NCI-H446 treated with DMSO at 0.1 percent for 48 hours (cell line): ENCODE measurements at places on chromosomes 6 and 20.

GRCh38 chr6:32432050-32432450, 7.6 kb upstream of the HLA-DRA start:
- no peak for DNase-seq

DNA sequence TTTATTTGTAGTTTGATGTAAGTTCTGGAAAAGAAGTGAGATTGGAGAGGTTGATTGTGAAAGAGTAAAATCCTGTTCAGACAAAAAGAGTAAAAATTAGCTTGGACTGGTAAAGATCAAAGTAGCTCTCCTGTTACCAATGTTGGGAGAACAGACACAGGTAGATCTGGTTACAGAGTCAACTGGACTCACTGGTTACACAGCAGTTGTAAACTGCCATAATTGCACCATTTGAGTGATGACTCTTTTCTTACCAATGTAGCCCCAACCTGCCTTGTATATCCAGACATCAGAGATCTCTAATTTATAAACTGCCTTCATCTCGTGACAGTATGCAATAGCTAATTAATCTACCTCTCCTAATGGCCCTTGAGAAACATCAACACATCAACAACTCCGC, 165.6 kb upstream of the PRSS16 start:
- no peak for DNase-seq

GRCh38 chr6:296151-297122, 4.2 kb downstream of the DUSP22 start:
- no peak for DNase-seq

DNA sequence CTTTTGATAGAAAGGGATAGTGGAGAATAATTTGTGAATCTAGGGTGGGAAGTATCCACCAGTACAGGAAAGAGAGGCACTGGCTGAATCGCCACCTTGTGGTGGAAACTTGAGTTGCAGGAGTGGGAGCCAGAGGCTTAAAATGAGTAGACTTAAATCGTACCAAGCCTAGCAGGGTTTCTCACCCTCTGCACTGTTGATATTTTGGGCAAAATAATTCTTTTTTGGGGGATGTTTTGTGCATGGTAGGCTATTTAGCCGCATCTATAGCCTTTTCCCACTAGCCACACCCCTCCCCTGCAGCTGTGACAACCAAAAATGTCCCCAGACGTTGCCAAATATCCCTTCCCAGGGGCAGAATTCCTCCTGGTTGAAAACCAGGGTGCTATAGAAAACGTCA, 119.1 kb downstream of the DHX35 start:
- peak; percentile 35 for DNase-seq

DNA sequence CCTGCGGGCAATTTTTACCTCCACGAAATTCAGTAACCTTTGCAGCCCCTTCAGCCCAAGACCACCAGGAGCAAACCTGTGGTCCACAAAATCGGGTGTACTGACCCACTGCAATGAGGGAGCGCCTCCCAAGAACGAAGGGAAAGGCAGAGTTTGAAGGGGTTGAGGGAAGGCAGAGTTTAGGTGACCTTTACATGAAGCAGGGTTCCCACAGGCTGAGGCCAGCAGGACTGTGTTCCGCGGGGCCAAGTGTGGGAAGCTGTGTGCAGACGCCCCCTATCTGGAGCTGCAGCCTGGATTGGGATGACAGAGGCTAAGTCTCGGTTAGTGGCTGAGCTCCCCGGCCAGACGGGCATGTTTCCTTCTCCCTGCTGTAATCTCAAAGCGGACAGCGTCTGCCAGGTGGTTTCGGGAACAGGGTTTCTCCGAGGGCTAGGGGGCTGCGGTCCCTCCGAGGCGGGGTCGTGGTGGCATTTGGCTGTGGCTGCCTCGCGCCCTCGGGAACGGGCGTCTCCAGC, 826 bp upstream of the PYGB start:
- peak; percentile 10 for DNase-seq

GRCh38 chr20:62523473-62524203, 47.8 kb upstream of the GATA5 start:
- no peak for DNase-seq

- no peak for DNase-seq
Measured at GRCh38 chr6:11291582-11291981, 59.1 kb upstream of the NEDD9 start.

DNA sequence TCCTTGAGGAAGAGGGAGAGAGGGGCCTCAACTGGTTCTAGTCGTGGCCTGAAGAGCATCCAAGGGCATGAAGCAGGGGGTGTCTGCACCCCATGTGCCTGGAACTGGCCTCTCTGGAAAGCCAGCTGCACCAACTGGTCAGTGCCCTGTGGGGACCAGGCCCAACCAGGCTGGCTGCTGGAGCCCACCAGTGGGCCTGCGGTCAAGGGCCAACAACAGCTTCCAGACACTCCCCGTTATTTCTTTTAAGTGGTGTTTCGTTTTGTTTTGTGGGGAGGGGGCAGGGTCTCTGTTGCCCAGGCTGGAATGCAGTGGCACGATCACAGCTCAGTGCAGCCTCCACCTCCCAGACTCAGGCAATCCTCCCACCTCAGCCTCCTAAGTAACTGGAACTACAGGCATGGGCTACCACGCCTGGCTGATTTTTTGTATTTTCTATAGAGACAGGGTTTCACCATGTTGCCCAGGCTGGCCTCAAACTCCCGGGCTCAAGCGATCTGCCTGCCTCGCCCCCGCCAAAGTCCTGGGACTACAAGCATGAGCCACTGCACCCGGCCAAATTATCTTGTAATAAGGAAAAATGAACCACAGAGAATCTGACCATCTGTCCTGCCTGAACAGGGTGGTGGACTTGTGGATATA, 11.9 kb upstream of the C20orf144 start:
- peak; percentile 32 for DNase-seq

DNA sequence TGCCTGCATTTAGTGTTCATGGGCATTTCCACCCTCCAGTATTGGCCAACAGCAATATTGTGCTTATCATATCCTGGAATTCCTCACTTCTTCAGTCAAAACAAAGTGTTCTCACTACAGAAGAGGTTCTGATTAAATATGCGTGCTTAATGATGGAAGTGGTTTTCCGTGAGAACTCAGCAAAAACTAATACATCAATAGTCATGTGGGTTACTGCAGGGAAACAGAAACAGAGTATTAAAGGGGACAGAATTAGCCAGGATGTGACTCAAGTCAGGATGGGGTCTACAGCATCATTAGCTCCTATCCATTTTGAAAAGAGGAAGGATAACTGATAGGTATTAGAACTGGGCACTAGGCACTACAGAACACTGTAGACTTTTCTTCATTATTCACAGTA, 384.6 kb downstream of the CDKAL1 start:
- no peak for DNase-seq

DNA sequence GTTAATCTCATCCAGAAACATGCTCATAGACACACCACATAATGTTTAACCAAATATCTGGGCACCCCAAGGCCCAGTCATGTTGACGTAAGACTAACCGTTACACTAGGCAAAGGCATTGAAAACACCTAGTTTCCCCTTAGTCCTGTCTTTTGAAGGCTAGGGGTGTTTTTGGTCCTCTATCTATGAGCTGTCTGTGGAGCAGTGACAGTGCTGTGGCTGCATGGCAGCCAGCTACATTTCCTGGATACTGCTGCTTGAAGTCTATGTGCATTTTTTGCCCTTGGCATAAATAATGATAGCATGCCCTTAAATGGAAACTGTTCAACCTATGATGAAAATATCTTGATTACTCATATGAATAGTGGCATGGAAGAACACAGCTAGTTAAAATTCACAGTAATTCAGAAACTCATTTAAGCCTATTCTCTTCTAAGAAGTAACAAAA, 18.6 kb downstream of the FARS2 start:
- DNase-seq, result no peak
